ENCODE measurements at places on chromosomes 4 and X.

- DNase-seq = no peak
These were observed 50.6 kb upstream of the SRPX start for GRCh38 chrX:38271154-38271716.

DNA sequence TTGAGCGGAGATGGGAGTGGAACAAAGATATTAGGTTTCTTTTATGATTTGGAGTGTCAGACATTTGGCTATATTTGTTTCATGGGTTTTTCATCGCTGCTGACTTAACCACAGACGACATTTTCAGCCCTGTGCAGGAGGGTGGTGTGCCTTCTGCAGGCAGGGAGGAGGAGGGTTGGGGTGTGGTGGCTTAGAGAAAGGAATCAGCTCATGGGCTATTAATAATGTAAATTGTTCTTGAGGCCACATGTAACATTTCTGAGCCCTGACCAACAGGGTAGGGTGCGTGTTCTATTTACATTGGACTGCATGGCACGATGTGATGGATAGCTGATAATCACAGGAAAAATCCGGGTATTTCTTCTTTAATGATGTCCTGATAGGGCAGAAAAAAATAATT, 67.6 kb downstream of the POLA1 start:
- DNase-seq = no peak

GRCh38 chrX:107827852-107828251, 2.2 kb downstream of the MID2 start:
- no peak for DNase-seq

DNA sequence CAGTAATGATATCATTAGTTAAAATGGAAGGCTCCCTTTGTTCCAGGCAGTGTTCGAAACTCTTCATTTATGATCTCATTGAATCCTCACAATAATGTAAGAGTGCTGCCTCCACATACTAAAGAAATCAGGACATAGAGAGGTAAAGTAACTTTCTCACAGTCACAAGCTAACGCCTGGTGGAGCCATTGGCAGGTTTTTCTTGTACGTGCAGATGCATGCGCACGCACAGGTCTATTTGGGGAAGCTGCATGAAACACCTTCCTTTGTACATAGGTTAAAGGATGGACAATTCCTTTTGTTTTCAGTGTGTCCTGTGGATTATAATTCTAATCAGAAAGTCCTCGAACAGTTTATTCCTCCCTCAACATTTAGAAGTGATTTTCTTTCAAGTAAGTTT, 176.2 kb downstream of the RAPGEF2 start:
- no peak for DNase-seq

- DNase-seq = no peak
These were observed 311.3 kb upstream of the HS3ST1 start for GRCh38 chr4:11739992-11740391.

DNA sequence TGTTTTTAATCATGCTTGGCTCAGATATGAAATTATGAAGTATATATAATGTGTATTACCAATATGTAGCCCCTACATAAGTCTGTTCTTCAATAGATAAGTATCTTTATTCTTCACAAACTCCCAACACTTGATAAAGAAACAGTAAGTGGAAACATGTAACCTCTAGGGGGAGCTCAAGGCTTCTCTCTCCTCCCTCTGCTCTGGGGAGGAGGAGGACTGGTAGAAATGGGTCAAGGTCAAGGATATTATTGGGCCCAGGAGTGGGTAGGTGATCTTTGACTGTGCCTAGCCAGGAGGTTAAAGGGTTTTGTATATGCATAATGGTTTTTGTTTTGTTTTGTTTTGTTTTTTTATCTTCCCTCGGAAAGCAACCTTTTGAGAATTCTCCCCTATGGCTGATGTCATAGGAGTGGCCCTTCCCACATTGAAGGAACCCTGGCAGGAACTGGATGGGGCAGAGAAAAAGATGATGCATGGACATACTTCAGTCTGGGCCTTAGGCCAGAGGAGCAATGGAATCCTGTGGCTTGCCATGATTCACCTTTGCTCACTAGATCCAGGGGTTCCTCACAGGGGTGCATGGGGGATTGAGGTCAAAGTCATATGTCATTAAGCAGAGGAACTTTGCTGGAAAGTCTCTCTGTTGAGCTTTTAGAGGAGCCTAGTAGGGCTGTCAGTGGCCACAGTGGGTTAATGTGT, 460.3 kb downstream of the MID1IP1 start:
- DNase-seq = no peak

DNA sequence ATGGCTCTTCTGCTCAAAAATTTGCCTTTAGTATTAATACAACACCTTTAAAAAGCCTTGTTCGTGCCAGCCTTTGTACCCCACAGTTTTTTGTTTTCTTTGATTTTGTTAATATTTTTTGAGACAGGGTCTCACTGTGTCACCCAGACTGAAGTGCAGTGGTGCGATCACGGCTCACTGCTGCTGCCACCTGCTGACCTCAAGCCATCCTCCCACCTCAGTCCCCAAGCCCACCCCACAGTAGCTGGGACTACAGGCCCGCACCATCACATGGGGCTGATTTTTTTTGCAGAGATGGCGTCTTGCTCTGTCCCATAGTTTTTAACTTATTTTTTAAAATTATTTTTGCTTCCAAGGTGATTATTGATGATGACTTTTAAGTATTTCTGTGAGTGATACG, 134.0 kb downstream of the HTR2C start:
- no peak for DNase-seq

DNA sequence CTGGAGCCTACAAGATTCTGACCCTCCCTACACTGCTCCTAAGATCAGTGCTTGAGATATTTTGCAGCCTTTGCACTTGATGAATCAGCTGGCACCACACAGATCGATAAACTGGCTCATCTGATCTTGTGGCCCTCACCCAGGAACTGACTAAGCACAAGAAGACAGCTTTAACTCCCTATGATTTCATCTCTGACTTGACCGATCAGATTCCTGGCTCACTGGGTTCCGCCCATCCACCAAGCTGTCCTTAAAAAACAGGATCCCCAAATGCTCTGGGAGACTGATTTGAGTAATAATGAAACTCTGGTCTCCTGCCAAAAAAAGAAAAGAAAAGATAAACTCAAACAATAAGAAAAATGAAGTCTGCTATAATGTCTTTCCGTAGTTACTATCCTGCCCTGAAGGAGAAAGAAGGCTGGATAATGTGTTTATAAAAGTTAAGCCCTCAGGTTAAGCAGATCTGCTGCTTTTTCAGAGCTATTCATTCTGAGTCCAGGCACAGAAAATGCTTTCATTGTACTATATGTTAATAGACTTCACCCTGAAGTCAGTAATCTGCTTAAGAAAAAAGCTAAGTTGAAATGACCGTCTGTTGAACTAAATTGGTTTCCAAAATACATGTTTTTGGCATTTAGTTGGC, 795.2 kb downstream of the TRIML1 start:
- DNase-seq = no peak

- DNase-seq = no peak
These were observed 7.8 kb downstream of the CXXC4 start for GRCh38 chr4:104486716-104487504.

DNA sequence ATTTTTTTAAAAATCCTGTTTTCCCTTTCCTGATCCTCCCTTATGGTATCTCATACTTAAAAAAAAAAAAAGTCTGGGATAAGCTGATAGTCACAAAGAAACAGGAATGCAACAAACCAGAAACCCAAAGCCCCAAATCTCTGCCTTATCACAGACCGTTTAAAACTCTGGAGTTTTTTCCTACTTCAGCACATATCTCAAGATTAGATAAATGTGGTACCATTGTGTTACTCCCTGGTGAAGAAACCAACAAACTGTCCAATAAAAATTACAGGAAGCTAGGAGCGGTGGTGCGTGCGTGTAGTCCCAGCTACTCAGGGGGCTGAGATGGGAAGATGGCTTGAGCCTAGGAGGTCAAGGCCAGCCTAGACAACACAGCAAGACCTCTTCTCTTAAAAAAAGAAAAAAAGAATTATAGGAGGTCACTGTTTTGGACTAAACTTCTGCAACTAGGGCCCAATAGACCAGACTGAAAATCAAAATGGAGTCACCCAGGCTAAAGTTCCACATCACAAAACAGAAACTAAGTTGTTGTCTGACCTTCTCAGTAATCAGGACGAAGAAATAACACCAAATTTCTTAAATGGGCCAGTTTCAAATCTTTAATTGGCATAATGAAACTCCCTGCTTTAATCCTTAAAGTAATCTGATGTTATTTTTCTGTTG, 51.9 kb downstream of the RBM47 start:
- DNase-seq = no peak
